ENCODE measurements at places on chromosomes 6 and 20.

GRCh38 chr6:56552187-56553130 is 90.2 kb downstream of the DST start:
- DNase-seq, result no peak

DNA sequence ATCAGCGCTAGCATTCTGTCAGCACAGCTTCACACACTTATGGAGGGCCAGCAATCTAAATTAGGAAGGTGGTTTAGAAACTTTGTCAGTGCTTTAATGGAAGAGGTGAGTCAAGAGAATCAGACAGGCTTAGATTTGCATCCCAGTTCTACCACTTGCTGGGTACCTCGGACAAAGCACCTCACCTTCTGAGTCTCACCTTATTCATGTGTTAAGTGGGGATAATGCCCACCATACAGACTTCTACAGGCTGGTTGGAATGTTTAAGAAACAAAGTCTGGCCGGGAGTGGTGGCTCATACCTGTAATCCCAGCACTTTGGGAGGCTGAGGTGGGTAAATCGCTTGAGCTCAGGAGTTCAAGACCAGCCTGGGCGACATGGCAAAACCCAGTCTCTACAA is 12.2 kb upstream of the STK35 start:
- no peak for DNase-seq

DNA sequence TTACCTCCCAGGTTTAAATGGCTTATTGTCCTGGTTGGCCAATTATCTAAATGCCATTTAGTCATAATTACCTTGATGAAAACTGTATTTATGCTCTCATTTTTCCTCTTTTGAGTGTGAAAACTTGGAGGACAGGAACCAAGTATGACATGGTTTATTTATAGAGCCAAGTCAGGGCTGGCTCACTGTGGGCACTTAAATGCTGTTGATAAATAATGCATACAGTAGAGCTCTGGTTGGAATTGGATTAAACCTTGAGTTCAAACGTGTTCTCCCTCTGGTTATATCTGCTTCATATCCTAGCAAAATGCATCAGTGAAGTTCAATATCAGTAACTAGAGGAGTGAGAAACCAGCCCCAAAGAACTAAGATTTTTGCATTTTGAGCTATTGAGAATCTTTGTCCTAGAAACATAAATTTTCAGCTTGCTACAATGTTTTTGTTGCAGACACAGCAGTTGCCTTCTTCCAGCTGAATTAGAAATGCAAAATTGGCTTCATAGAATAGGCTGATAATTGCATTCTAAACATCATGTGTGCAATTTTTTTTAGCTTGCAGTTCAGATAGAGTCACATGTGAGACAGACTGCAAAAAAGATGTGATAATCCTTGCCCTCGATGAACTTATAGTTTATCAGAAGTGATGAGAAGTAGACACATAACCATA is 255.8 kb downstream of the BTBD3 start:
- DNase-seq, result no peak

DNA sequence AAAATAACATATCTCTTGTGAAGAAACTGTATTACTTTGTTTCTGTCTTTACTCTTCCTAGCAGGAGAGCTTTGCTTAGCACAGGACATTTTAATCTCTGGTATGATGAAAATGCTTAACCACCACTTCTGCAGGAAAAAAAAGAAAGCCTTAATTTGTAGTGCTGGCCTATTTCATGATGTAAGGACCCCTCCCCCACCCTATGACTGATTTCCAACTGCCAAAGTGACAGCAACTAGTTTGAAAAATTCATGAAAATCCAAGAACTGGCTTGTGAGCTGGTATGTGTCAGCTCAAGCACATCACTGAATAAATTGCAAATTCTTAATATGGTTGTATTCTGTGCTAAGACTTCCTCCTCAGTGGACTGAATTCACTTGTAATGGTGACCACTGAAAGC is 125.3 kb downstream of the REV3L start:
- DNase-seq, result no peak

DNA sequence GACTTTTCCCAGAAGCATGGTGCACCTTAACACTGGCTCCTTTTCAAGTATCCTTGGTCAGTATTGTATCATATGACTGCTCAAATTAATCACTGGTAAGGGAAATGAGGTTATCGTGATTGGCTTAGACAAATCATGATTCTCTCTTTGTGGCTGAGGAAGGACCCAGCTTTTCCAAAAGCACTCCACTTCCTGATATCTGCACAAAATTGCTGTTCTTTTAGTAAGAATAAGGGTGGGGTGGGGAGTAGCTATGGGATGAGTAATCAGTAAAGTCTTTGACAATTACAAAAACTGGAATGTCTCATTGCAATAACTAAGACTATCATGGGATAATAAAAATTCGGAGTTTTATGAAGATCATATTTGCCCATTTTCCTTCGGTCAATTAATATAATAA is 9.0 kb upstream of the RIPPLY2 start:
- DNase-seq, result no peak

- DNase-seq, result peak; percentile 92
Observed at GRCh38 chr6:34236131-34236442, 586 bp upstream of the HMGA1 start.

DNA sequence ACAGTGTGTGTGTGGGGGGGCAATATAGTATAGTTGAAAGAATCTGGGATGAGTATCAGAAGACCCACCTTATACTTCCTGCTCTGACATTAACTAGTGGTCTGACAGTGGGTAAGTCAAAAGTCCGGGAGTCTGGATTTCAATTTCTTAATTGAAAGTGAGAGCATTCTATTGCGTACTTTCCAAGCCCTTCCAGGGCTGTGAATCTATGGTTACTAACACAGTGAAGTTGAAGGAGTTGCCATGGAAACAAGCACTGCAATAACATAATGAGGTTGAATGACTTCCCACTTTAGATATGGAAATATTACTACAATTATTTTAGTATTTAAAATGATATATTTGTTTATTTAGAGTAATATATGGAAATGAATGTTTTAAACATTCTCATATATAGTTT is 80.2 kb downstream of the MLIP start:
- DNase-seq, result no peak

Measured in stimulated activated naive CD4-positive, alpha-beta T cell (primary cell).